Stimulated activated CD4-positive, alpha-beta T cell treated with anti-CD3 and anti-CD28 coated beads, Interleukin-1b, Interleukin-23, amount 100 ng/mL, for 1 hour (primary cell): ENCODE measurements at places on chromosomes 2 and 18.

DNA sequence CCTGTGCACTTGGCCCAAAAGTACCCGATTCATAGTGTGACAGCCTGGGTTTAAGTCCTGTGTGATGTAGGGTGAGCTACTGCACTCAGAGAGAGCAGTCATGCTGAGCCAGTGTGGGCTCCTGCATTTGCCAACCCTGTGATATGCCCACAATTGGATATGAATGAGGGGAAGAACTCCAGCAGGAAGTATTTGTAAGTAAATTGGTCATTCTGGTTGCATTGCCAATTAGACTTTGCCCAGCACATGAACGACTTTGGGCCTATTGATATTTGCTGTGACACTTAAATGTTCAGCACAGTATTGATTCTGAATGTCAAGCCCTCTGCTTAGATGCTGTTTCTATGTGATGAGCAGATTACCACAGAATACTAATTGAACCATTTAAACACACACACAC lies 570.9 kb downstream of the PIK3C3 start:
- DNase-seq = no peak

DNA sequence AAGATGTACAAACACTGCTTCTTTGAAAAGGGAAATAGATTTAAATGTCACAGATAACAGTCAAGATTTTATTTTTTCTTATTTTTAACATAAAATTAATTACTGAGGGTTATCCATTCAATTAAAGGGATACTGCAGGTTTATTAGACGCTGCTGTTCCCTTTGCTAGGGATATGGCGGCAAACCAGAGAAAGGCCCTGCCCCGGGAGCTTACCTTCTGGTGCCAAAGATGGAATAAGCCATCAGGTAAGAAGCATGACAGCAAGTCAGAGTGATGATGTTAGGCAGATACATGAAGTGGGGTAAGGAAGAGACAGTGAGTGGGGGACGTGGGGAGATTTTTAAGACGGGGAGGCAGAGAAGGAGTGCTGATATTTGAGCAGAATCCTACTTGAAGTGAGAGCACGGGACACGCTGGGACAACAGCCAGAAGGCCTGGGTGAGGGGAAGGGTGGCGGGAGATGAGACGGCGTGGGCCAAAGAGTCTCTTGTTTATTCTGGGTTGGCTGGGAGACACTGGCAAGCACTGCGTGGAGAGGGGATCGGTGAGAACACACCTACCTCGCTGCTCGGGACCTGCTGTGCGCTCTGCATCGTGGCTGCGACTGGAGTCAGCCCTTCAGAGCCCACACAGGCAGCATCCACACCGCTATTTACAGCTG lies 250.5 kb upstream of the TMEM200C start:
- DNase-seq = no peak

DNA sequence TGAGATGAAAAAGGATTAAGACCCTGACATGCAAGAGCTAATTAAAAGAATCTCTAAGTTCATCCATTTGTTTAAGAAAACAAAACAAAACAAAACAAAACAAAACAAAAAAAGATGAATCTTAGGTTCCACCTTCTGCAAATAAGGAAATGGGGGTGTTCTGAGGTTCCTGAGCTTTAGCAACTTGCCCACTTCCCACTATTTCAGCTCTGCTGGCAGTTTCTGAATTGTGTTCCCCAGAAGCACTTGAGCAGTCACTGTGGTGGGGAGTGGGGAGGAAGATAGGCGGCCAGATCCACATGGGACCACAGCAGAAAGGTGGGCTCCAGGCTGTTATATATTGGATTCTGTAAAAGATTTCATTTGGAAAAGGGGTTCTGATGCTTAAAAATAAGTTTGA lies 20.3 kb downstream of the INO80C start:
- no peak for DNase-seq

DNA sequence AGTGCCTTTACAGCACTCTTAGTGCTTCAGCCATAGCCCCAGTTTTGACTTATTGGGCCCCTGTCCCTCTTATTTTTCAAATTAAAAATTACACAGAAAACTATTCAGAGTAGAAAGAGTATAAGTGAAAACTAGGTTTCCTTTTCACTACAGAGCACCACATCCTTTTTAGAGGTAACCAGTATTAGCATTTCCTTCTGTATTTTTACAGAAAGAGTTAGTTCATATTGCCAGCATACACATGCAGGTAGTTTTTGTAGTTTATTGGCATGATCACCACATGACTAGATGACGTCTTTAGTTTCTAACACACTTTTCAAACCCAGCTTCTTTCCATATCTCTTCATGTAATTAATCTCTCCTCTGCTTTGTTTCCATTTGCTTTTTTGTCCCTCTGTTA lies 66.4 kb downstream of the UBE2E3 start:
- DNase-seq = no peak

- no peak for DNase-seq
These were observed 68.3 kb downstream of the SPTBN1 start for GRCh38 chr2:54524226-54524991.

- no peak for DNase-seq
These were observed 3031.0 kb upstream of the TEKT4 start for GRCh38 chr2:91839904-91840868.

GRCh38 chr18:7535436-7536205 lies 31.5 kb upstream of the PTPRM start:
- no peak for DNase-seq

- no peak for DNase-seq
These were observed 8.5 kb downstream of the AGAP1 start for GRCh38 chr2:235502336-235502735.
